ENCODE measurements at places on chromosomes 12 and 14.

DNA sequence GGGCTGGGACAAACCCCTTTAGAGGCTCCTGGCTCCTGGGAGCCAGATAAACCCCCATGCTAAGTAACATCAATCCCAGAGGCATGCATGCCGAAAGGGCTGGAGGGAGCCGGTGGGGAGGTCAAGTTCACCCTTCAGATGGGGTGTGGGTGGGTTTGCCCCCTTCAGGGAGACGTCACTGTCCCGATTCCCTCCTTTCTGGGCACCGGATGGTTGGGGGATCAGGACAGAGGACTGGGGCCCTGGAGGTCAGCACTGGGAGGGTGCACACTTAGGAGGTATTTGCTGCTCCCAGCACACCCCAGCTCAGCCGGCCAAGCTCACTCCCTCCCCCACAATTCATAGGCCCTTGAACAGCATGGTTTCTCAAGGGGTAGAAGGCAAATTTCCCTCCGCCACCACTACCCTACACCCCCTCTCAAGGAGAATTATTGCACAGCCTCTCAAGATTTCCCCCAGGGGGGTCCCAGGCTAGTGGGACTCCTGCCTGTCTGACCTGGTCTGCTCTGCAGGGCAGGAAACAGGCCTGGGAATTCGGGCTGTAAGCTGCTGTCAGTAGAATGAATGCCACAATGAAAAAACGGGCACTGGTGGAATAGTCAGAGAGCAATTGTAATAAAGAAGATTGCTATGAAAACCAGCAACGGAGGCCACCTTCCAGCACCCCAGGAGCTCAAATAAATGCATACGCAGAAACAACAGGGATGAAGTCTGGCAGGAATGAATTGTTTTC, 63.5 kb downstream of the GALNT16 start:
- DNase-seq = no peak
- no peaks in the 10 kb centered on the region for H3K36me3 ChIP-seq
- H3K27me3 ChIP-seq = peaks cover 5% of the 10 kb centered on the region
- no peak overlapping the region for H3K4me3 ChIP-seq
- no peak overlapping the region for H3K27ac ChIP-seq

DNA sequence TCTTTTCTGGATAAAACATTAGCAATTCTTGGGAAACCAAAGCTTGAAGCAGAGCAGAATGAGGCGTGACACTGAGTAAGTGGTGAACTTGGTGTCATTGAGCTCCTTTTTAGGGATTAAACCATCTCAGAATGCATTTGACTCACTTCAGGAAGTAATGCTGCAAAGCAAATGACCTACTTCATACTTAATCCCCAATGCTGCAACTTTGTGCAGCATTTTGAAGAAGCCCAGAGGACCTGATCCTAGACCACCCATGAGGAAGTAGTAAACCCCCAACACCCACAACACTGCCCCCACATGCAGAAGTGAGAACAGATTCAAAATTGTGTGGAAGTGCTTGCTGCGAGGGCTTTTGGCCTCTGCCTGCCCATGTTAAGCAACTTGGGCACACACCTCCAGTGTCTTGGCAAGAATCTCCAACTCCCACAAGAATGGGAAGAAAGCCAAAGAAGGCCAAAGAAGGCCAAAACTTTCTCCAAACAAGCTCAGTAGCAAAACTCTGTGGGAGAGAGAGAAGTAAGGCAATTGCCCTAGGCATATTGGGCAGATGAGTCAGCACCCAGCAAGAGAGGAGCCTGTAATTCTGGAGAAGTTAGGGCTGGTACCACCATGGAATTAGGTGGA, 69.2 kb upstream of the ETV6 start:
- no peak overlapping the region for H3K4me3 ChIP-seq
- peaks cover 9% of the 10 kb centered on the region for H3K4me1 ChIP-seq
- no peak for DNase-seq

DNA sequence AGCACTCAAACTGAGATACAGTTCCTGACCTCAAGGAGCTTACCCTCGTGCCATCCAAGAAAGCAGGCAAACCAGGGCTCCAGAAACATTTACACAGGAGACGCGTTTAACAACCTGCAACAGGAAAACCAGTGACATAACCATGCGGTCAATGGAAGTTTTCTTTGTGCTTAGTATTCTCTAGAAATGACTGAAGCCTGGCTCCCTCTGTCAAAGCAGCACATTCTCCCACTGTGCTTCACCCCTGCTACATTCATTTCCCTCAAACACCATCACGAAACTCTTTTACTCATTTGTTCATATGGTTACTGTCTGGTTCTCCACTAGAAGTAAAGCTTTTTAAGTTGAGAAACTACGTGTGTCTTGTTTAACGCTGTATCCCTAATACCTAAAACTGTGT, 161.3 kb upstream of the CCND2 start:
- H3K4me1 ChIP-seq = peaks cover 87% of the 10 kb centered on the region
- H3K36me3 ChIP-seq = peaks cover 3% of the 10 kb centered on the region
- H3K4me3 ChIP-seq = no peak overlapping the region
- peak overlapping the region; percentile 70 for H3K27ac ChIP-seq

DNA sequence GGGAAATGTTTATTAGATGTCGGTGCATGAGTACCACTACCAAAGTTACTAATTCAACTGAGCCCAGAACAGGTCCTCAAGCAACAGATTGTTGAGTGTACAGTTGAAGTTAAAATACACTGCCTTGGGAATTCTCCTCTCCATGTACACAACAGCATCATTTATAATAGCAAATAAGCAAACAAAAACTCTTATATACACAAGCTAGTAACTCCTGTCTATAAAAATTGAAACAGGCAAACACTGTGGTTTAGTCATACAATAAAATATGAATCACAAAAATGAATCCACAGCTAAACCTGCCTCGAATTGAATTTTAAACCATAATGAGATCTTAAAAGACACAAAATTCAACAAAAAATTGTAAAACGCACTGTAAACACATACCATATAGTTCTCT, 681.1 kb downstream of the C12orf50 start:
- no peak overlapping the region for H3K27ac ChIP-seq
- no peak for DNase-seq

GRCh38 chr12:104291867-104292524, 11.5 kb upstream of the EID3 start:
- no peak overlapping the region for H3K27ac ChIP-seq
- peaks cover 44% of the 10 kb centered on the region for H3K36me3 ChIP-seq
- no peak for DNase-seq
- H3K4me1 ChIP-seq = peaks cover 40% of the 10 kb centered on the region

- H3K36me3 ChIP-seq = no peaks in the 10 kb centered on the region
- no peak overlapping the region for H3K4me3 ChIP-seq
- peaks cover 5% of the 10 kb centered on the region for H3K4me1 ChIP-seq
- peaks cover 38% of the 10 kb centered on the region for H3K27me3 ChIP-seq
- no peak overlapping the region for H3K27ac ChIP-seq
Observed at GRCh38 chr14:95300002-95300696, 19.6 kb downstream of the CLMN start.

GRCh38 chr14:71049435-71050133, 142.3 kb downstream of the PCNX1 start:
- H3K27ac ChIP-seq = no peak overlapping the region
- H3K36me3 ChIP-seq = peaks cover 41% of the 10 kb centered on the region
- DNase-seq = no peak
- no peak overlapping the region for H3K4me3 ChIP-seq
- no peaks in the 10 kb centered on the region for H3K4me1 ChIP-seq

GRCh38 chr14:52348776-52349175, 34.7 kb downstream of the PTGER2 start:
- H3K4me1 ChIP-seq = peaks cover 54% of the 10 kb centered on the region
- DNase-seq = no peak
- peaks cover 12% of the 10 kb centered on the region for H3K27me3 ChIP-seq
- no peak overlapping the region for H3K27ac ChIP-seq
- peaks cover 42% of the 10 kb centered on the region for H3K36me3 ChIP-seq

All from activated CD8-positive, alpha-beta memory T cell treated with anti-CD3 and anti-CD28 coated beads, Interleukin-2, amount 10 ng/mL, durations not matched to agents 7 days and 5 days (primary cell).